Fibroblast of pulmonary artery (primary cell): ENCODE measurements at places on chromosomes 4 and X.

DNA sequence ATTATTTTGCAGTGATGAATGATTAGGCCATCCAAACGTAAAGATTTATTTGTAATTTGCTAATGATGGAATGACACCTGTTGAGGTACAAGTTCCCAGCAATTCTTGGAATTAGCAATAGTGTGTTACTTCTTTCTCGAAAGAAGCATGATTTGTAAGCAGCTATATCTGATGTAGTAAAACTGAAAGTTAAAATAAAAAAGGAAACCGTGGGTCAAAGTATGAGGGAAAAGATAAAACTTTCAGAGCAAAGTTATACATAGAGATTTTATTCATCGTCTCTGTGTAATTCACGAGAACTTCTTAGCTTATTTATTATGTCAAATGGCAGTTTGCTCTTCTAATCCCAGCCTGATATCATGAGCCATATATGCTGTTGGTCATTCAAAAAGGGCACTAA lies 59.0 kb downstream of the NFKB1 start:
- DNase-seq, result no peak

DNA sequence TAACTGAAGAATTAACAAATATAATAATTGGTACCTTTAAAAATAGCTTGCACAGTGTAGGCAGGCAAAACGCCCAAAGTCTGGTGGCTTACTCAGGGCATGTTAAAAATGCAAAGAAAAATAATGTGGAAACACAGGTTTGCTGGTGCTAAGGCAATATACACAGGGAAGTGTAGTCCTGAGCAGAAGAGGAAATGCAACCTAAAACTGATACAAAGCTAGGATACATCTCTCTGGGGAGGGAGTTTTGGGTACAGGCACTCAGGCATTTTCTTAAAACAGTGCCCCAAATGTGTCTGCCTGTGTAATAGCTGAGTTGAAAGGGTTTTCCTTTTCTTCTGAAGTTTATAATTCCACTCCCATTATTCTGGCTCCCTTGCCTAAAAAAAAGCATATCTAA lies 47.4 kb downstream of the TMPRSS11E start:
- no peak for DNase-seq

DNA sequence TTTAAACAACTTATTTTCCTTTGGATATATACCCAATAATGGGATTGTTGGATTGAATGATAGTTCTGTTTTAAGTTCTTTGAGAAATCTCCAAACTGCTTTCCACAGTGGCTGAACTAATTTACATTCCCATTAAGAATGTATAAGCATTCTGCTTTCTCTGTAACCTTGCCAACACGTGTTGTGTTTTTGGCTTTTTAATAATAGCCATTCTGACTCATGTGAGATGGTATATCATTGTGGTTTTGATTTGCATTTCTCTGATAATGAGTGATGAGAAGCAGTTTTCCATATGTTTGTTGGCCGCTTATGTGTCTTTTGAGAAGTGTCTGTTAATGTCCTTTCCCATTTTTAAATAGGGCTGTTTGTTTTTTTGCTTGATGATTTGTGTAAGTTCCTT lies 155.6 kb upstream of the PITX2 start:
- no peak for DNase-seq

DNA sequence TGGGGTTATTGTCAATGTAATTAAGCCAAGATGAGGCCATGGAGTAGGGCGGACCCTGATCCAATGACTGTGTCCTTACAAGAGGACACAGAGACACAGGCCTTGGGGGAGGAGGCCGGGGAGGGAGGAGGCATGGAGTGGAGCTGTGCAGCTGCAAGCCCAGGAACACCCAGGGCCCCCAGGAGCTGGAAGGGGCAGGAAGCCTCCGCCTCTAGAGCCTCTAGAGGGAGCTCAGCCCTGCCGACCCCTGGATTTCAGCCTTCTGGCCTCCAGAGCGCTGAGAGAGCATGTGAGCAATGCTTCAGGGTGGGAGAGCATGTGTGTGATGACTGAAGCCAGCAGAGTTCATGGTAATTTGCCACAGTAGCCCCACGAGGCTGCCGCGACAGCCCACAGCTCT lies 234.6 kb downstream of the AFAP1 start:
- DNase-seq, result no peak

- DNase-seq, result peak; percentile 54
These were observed 41.8 kb upstream of the AP1AR start for GRCh38 chr4:112189754-112190153.

- no peak for DNase-seq
These were observed 5.5 kb upstream of the ATP2B3 start for GRCh38 chrX:153511784-153512500.

DNA sequence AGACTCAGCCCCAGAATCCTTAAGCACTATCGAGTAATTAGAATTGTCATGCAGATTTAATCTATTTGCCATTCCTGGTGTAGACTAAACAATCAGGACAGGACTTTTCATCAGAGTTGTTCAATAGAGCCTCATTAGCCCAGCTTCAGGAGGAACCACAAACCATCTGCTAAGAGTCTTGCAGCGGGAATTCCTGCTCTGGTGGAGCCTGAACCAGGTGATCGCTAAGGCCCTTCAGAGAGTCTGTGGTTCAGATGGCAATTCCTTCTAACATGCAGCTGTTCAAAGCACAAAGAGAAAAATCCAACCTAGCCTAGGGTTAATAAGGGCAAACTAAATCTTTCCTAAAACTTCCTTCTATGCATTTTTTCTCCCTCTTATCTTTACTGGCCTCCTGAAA lies 119.1 kb upstream of the CPEB2 start:
- no peak for DNase-seq

- DNase-seq, result no peak
These were observed 128.9 kb upstream of the TRPC5 start for GRCh38 chrX:112211459-112211858.

- DNase-seq, result peak; percentile 39
These were observed 78.1 kb downstream of the BMP15 start for GRCh38 chrX:50988649-50989048.

DNA sequence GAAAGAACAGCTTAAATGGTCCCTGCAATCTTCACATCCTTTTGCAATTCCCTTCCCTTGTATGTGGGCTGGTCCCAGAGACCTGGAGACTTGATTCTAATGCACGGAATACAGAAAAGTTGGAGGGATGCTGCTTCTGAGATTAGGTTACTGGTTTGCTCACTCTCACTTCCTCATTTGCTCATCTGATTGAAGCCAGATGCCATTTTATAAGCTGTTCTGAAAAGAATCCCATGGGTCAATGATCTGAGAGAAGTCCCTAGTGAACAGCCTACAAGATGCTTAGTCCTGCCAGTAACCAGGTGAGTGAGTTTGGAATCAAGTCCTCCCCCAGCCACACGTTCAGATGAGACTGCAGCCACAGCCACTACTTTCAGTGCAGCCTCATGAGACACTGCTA lies 35.9 kb downstream of the MAGEA1 start:
- DNase-seq, result no peak

GRCh38 chr4:165458471-165458870 lies 79.7 kb downstream of the CPE start:
- peak; percentile 51 for DNase-seq

DNA sequence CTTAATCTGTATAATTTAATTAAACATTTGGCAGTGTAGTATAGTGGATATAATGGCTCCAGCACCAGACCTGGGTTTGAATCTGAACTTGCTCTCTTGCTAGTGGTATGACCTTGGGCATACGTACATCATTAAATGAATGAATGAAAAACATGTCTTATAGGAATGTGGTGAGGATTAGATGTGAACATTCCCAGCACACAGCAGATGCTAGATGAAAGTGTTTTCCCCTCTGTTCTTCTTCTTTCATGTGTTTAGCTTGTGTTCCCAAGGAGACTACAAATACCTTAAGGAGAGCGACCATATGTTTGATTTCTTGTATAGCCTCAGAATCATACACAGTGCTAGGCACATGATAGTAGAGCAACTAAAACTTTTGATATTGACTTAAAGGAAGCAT lies 56.5 kb downstream of the CT47B1 start:
- no peak for DNase-seq

- no peak for DNase-seq
These were observed 304.0 kb downstream of the MAPK10 start for GRCh38 chr4:86055898-86056297.

GRCh38 chr4:140756319-140757231 lies at the start of gene TBC1D9:
Gene TBC1D9 (minus strand): TSS chr4:140756385. CDS start chr4:140756045, 340 bp downstream.
- peak; percentile 82 for DNase-seq

DNA sequence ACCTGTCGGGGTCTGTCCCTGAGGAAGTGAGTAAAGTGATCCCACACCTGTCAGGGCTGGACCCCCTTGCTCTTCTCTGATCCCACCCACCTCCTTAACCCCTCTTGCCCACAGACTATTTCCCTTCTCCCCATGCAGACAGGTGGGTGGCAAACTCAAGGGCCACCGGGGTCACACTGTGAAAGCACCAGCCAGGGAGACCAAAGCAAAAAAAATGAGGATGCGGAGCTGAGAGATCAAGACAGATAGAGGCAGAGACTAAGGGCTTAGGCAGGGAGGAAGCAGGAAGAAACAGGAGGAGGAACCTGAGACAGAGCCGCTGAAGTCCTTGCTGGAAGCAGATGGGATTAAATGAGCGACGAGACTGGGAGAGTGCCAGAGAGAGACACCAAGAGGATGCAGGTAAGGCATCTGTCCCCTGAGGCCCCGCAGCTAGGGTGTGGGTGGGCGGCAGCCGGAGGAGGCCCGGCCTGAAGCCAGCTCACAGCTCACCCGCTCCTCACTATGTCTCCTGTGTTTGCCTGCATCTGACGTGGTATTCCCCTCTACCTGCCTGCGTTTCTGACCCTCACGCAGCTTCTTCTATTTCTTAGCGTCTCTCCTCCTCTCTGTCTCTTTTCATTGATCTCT lies 7.2 kb downstream of the TIMM17B start:
- DNase-seq, result no peak

GRCh38 chr4:17058916-17059741 lies 160.7 kb upstream of the LDB2 start:
- DNase-seq, result peak; percentile 51

- peak; percentile 93 for DNase-seq
These were observed 15.2 kb downstream of the PDLIM3 start for GRCh38 chr4:185520119-185520518.

GRCh38 chrX:49282647-49283011 lies 13.0 kb downstream of the PPP1R3F start:
- peak; percentile 40 for DNase-seq

- DNase-seq, result no peak
These were observed 248.0 kb upstream of the SFRP2 start for GRCh38 chr4:154036856-154037255.

DNA sequence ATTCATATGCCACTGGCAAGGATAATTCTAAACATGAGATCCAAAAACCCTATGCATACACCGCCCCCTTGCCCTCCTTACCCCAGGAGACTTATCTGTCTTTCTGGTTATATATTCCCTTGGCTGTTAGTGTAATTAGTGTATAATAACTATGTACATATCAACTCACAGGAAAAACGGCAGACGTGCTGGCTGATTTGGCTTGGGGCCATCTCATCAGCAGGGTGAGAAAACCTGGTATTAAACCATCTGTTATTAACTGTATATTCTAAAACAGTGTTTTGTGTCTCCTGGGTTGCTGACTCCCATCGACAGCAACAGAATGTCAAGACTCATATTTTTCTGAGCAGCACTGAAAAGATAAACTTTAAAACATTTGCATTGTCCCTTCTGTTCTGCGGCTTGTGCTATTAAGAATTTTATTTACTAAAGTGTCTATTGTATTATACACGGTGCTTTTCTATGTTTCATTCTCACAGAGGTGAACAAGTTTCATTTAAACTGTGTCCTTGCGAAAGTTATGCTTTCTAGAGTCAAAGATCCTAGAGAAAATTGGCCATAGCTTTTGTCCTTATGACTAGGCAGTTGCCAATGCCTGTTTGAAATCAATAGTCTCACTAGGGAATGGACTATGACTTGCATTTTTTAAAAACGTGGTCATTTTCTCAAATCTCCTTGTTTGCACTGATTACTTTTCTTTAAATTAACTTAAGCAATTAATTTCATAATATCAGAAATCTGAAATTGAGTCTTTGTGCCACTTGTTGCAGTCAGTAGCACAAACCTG lies 211.5 kb upstream of the MID1 start:
- no peak for DNase-seq

DNA sequence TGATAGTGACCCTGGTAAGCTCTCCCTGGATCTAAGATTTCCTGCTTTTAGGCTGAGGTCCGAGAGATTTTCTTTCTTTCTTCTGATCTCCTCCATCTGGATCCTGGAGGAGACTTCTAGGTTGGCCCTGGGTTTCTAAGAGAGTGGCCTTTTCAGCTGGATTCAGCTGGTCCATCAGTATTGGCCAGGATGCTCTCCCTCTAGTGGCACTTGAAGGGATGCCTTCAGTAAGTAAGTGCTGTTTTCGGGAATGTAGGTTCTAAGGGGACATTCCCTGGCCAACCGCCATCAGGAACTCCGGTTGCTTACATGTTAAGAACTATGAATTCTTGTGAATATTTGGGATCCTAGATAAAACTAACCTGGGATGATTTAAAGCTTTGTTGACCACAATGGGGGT lies 56.9 kb downstream of the SERTM2 start:
- DNase-seq, result peak; percentile 25

DNA sequence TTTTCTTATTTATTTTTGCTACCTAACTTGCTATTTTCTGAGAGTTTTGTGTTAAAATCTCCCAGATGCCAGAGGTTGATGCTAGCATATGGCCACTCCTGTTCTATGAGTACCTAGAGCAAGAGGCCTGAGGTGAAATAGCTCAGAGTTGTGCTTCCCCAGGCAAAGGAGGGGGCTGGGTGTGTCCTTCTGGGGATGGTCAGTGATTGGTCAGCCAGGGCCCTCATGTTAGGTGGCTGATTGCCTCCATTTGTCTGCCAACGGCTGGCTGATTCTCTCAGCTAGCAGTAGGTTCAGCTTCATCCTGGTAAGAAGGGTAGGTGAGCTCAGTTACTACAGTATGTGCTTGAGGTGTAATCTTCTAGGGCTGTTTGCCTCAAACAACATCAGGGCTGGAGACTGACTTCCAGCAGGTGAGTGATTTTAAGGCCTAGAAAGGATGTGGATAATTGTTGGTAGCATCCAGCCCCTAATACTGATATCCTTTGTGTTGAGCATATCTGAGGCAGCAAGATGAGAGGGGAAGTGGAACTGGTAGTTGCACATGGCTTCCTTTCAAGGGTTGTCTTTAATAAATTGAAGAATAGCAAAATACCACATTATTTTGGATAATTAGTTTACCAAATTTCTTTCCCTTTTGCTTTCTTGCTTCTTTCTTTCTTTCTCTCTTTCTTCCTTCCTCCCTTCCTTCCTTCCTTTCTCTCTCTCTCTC lies 62.5 kb upstream of the RHOH start:
- DNase-seq, result no peak

DNA sequence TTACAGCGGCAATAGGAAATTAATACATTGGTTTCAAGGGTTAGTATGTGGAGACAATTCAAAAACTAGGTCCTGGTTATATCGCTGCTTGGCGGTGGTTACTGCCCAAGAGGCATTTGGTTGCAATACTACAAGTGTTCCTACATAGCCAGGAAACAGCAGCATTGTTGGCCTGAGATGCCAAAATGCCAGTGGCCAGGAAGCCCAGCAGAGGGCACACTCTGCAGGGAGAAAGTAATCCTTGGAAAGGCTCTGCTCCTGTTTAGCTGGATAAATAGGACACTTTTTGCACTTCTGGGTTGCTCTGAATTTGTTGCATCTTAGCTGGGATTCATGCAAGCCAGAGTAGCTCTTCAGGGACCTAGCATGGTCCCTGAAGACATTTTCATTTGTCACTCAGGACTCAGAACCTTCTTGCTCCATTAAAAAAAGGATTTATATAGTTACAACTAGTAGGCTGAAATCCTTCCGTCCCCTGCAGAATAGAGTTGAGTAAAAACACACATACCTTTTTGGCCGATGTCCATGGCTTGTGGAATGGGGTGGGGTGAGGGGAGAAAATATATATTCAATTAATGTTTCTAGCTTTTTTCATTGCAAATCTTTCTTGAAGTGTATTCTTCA lies 8.1 kb upstream of the GPR119 start:
- DNase-seq, result peak; percentile 56

- DNase-seq, result no peak
These were observed 32.1 kb downstream of the MTTP start for GRCh38 chr4:99606716-99607115.
